NCI-H1048 (cell line): ENCODE measurements at places on chromosomes 16 and 17.

DNA sequence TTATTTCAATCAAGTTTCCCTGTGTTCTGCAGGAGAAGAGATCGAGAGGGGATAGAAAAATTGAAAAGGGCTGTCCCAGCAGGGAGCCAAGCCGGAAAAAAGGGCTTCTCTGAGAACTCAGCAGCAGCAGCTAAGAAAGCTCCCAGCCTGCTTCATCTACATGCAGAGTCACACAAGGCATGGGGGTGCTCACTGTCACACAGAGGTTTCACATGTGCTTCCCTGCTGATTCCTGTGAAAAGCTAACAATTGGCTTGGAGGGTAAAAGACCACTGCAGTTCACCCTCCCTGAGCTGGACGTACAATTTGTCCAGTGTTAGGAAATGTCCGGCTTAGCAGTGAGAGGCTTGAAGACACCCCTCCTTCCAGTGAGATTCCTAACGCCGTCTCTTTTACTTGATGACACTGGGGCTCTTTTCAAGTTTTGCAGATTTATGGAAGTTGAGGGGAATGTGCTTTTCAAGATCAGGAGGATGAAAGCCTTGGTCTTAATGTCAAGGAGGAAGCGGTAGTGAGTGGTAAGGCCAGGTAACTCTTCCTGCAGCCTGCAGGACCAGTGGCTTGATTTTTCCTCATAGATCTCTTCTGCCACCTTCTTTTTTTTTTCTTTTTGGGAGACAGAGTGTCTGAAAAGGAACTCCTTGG lies 85.6 kb downstream of the WNT3 start:
- no peak for DNase-seq

DNA sequence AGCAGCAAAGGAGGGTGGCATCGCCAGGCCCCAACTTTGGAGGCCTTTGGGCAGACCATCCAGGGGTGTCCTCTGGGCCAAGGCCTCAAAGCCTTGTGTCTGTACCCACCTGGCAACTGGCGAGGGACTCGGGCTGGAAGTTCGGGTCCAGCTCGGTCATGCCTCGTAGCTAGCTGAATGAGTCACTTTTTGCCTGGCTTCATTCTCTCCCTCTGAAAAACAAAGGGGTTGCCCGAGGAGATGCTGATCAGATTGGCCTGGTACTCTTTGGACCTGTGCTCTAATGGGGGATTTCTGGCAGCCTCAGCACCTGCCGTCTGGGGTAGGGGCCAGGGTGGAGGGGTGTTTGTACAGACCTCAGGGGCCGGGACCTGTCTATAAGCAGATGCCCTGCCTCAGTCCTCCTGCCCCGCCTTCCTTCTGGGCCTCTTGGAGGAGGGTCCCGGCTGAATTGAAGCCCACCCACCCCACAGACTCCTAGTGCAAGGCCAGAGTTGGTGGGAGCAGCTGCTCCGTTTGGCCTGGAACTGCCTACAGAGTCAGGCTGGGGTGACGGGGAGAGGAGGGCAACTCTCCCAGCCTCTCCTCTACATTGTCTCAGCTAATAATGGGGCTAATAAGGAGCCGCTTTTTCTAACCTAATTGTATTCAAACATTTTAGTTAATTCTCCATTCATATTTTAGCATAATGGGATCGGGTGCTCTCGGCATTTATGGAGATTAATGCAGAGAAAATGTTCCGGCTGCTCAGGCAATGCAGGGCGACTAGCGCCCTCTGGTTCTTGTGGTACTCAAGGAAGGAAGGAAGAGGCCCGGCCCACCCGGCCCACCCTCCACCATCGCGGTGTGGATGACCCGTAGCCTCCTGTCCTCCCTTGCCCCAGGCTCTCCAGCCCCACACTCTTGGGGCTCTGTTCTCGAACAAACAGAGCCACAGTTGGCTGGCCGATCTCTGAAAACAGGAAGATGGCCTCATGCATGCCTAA lies 21.4 kb upstream of the ABCC3 start:
- DNase-seq: no peak

- DNase-seq: no peak
Observed at GRCh38 chr17:58189436-58190146, 2.9 kb upstream of the EPX start.

DNA sequence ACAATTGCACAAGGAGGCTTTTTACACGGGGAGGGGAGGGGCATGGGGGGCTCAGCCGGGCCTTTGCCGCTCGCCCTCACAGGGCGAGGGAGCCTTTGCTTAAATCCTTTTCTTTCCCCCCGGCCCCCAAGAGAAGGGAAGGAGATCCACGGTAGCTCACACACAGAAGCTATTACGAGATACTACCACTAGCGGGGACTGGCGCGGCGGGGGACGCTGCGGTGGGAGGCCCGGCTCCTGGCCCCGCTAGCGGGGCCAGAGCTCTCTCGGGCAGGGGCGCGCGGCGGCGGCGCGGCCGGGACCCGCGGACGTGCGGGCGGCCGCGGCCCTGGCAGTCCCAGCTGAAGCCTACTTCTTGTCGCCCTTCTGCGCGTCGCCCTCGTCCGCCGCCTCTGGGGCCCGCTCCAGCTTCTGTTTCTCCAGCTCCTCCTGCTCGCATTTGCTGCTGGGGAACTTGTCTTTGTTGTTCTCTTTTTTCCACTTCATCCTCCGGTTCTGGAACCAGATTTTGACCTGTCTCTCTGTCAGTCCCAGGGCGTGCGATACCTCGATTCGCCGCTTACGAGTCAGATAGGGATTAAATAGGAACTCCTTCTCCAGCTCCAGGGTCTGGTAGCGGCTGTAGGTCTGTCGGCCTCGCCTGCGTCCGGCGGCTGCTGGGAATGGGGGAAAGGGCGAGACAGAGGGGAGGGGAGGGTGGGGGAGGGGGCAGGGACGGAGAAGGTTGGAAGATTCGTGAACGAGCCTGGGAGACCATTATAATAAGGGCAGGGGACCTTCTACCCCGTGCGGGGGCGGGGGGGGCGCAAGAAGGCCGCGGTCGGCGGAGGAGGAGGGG lies 2.0 kb downstream of the HOXB8 start:
- no peak for DNase-seq

DNA sequence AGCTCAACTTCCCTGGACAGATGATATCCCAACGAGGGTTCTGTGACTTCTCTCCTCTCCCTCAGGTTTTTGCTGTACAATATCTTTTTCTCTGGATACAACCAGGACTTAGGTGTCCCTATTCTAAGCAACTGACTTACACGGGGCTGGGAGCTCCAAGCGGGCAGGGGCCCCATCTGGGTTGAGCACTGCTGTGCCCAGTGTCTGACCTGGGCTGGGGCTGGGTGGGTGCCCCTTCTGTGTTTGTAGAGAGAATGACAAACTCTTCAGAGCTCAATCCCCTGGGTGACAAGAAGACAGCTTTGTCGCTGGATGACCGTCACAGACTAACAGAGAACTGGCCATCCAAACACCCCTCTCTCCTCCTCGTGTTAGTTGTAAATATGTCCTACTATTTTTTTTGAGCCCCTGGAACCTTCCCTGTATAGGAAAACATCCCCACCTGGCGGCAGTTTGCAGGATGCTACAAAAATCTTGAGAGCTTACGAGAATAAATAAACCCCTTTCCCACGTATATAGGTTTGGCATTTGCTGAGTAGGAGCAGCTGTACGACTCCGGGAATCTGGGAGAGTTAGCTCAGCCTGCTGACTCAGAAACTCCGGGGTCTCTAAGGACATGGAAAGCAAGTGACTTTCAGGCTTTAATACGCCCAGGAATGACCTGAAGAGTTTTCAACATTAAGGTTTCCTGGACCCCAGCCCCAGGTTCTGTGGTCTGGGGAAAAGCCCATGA lies 23.7 kb upstream of the RCVRN start:
- no peak for DNase-seq

GRCh38 chr16:88783391-88784073 lies 1.5 kb downstream of the PIEZO1 start:
- no peak for DNase-seq

GRCh38 chr17:72869630-72870029 lies 222.9 kb downstream of the SLC39A11 start:
- DNase-seq: no peak

- no peak for DNase-seq
Observed at GRCh38 chr16:4317532-4318450, 1.9 kb downstream of the GLIS2 start.

- DNase-seq: no peak
Observed at GRCh38 chr17:64496348-64496785, 487 bp downstream of the POLG2 start.

DNA sequence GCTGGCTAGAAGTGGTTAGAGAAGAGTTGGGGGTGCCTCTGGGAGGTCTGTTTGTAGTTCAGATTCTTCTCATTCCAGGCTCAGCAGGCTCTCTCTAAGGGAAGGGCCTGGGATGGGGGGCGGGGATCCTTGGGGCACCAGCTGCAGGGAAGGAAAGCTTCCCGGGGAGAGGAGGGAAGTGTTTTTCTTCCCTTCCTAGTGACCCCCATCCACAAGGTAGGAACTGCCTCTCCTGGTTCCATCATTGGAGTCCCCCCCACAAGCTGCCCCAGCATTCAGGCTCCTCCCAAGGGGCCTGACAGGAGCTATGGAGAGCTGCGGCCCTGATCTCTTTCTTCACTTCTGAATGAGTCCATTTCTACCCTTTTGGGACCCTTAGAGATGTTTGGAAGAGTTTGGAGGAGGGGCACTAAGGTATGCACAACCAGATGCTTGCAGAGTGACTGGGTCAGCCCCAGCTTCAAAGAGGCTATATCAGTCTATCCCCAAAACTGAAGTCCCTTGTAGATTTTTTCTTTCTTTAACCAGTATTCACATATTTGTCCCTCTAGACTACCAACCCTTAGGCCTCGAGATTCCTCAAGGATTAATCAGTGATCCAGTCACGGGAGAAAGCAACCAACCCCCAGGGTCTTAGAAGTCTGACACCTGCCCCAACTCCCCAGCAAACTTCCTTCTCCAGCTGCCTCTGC lies 13.9 kb upstream of the FZD2 start:
- no peak for DNase-seq

GRCh38 chr16:1066584-1067172 lies 5.9 kb upstream of the SSTR5 start:
- DNase-seq: no peak

DNA sequence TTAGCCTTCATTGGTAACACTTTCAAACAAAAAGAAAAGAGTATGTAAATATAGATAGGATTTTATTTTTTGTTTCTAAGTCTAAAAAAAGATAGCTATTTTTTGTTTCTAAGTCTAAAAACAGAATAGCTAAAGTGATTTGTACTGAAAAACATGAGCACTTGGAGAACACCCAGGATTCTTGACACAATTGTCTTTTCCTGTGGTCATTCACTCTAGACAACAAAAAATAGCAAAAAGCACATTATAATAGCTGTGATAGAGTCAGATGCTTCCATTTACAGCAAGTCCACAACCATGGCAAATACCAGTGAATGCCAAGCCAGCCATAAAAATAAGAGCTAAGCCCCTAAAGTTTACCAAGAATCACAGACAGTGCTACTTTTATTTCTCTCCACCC lies 36.7 kb downstream of the SKAP1 start:
- no peak for DNase-seq

- no peak for DNase-seq
Observed at GRCh38 chr17:43803758-43804157, 23.5 kb downstream of the CFAP97D1 start.
